NCI-H2081 (cell line): ENCODE measurements at places on chromosomes 1 and 21.

DNA sequence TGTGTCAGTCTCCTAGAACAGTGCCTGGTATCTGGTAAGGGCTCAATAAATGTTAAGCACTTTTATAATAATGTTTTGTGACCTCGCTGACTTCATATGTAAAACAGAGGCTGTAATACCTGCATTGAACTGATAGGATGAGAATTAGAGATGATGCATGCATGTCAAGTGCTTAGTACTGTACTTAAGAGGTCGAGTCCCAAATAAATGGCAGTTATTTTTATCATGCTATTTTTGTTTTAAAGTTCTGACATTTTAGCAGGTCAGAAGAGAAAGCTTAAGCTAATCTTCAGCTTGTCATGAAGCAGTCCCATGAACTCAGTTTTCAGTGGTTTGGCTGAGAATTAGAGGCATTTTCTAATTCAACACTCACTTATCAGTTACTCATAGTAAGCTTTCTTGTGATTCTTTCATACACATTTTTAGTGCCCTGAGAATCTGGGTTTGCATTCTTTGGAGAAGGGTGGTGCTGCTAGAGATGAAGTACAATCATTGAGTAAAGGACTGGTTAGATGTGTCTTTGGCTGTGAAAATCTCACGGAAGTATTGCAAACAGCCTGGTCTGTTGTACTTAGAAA is 75.7 kb upstream of the RAVER2 start:
- no peak for DNase-seq

- DNase-seq = no peak
Measured at GRCh38 chr1:22854688-22855565, 117.7 kb downstream of the LACTBL1 start.

DNA sequence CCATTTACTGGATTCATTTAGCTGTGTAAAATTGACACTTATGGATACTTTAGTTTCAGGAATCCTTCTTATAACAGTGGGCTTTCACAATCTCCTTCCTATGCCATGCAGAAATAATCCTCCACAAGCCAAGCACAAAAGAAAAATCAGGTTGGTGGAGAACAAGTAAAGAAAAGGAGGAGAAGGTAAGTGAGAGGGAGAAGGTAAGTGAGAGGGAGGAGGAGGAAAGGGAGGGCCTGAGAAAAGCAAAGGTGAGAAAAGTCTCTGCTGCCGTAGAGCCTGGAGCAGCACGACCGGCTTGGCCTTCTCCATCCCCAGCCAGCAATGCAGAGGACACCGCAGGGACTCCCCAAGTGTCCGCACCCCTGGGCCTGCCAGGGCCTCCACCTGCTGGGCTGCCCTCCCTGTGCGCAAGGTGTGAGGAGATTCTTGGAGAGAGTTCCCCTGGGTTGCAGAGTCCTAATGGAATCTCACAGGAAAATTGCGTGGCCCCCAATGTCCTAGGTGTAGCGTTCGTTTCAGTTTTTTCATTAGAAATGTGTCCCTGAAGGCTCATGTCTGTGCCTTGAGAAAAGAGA is 39.0 kb downstream of the PRMT2 start:
- no peak for DNase-seq

DNA sequence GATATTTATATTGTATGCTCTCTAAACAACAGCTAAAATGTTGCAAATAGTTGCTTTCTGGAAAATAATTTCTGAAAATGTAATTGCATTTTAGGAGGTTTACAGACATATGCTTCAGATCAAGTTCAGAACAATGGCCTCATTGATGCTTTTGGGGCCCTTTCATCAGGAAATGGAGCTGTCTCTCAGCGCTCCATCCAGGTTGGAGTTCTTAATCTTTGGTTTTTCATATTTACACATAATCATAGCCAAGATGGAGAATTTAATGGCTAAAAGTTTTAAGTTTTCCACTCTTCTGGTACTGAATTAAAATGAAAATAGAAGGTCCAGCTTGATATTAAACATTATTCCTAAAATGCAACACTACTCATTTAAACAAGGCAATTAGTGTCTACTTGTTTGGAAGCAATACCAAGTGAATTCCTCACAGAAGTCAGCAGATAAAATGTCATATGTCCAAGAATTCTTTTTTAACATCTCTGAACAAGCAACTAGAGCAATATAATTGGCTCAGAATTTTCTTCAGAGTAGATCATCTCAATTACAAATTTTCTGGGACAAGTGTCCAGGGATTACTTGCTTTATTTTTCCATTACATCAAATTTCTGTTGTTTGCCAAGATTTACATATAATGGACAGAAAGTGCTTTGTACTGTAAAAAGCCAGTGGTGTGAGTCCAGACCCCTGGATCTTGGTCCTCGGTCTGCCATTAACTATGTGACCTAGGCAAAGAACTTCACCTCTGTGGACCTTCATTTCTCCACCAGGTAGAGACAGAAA is 22.6 kb downstream of the CLCA1 start:
- no peak for DNase-seq

- DNase-seq = peak; percentile 29
Measured at GRCh38 chr1:68321084-68321685, 88.9 kb upstream of the WLS start.

DNA sequence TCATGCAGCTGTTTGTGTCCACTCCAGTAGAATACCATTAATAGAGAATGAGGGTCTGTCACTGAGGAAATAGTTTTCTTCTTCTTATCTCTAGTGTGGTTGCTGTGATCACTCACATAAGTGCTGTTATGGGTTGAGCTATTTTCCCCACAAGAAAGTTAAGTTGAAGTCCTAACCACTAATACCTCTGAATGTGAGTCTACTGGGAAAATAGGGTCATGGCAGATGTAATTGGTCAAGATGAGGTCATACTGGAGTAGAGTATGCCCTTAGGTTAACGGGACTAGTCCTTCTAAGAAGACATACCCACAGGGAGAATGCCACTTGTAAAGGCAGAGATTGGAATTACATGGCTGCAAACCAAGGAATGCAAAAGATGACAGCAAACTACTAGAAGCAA is 70.5 kb upstream of the COL24A1 start:
- DNase-seq = no peak

DNA sequence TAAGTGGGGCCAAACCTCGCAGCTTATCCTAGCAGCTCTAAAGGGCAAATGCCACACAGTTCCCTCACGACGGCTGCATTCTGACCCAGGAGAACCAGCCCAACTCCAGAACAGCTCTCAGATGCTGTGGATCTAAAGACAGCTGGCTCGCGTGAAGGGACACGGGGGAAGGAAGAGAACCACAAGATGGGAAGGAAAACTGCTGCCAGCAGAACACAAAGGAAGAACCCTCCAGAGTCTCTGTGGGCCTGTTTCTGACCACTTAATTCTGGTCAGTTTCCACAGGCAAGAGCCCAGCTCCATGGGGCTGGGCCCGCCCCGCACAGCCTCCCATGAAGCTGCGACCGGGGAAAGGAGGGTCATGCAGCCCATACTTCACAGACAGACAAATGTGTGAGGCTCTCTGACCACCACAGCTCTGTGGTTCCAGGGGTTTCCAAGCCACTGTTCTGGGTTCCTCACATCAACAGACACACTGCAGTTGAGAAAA is 61.1 kb downstream of the SLC45A1 start:
- DNase-seq = no peak

GRCh38 chr1:204167730-204168129 is 1.6 kb upstream of the REN start:
- no peak for DNase-seq

GRCh38 chr1:214264196-214264595 is 16.8 kb upstream of the SMYD2 start:
- DNase-seq = no peak

- DNase-seq = no peak
Measured at GRCh38 chr21:36902793-36903192, 63.7 kb downstream of the HLCS start.

DNA sequence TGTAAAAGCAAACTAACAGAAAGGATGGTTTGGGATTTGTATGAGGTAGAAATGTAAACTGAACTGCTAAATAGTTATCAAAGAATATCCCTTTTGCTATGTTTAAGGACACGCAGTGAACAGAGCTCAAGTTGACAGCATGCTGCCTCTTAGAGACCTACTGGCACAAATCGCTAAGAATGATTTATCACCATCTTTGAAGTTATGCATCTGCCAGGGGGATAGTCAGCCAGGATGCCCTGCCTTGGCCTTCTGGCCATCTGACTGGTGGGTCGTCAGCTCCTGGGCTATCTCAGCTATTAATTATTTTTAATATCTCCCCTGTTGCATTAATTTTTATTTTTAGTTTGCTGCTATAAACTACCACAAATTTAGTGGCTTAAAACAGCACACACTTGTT is 334.8 kb upstream of the KAZN start:
- no peak for DNase-seq

DNA sequence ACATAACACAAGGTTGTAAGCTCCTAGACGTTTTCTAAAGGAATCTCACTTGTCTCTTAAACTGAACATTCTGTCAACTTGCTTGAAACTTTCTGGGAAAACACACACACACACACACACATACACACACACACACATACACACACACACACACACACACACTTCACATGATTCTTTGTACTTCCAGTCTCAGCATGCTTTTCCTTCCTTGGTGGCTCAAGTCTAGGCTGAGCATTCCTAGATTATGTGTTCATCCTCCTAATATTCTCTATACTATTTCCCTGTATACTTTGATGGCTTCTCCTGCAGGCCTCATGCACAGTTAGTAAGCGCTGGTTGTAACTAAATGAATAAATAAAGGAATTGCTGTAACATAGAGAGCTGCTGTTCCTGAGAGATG is 372.1 kb downstream of the PTPRC start:
- no peak for DNase-seq

- DNase-seq = no peak
Measured at GRCh38 chr1:45008076-45008475, 3.0 kb downstream of the HECTD3 start.

- DNase-seq = no peak
Measured at GRCh38 chr1:36728846-36729245, 246.1 kb upstream of the CSF3R start.

GRCh38 chr1:216111842-216112241 is 311.4 kb downstream of the USH2A start:
- DNase-seq = no peak

DNA sequence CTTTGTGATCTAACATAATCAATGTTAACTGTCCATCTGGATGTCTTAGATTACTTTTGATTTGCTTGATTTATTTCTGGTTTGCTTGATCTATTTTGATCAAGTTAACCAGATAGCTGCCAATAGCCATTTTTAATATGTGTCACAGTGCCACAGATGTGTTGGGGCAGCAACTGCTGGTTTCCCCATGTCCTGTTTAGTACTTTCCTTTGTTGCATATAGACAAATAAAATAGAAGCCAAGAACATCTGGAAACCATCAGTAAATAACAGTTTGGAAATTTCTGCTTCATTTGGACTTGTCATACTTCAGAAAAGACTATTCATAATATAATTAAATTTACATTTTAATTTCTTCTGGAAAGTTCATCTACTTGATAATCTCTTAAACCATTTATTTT is 145.6 kb upstream of the C21orf91 start:
- no peak for DNase-seq

GRCh38 chr1:30527511-30528140 is 195.8 kb downstream of the MATN1 start:
- no peak for DNase-seq
